ENCODE measurements at places on chromosomes 1 and 21. TPM values are rescaled to one million over a fixed set of nuclear protein-coding genes. Genes with fewer than 3 reads are reported as not detected.

GRCh38 chr21:37165586-37165985 lies 92.5 kb downstream of the TTC3 start:
- H3K27me3 ChIP-seq, result no peaks in the 10 kb centered on the region
- DNase-seq, result no peak
- peaks cover 3% of the 10 kb centered on the region for H3K4me1 ChIP-seq
- no peak overlapping the region for H3K4me3 ChIP-seq
- H3K27ac ChIP-seq, result no peak overlapping the region
- peaks cover 31% of the 10 kb centered on the region for H3K36me3 ChIP-seq

DNA sequence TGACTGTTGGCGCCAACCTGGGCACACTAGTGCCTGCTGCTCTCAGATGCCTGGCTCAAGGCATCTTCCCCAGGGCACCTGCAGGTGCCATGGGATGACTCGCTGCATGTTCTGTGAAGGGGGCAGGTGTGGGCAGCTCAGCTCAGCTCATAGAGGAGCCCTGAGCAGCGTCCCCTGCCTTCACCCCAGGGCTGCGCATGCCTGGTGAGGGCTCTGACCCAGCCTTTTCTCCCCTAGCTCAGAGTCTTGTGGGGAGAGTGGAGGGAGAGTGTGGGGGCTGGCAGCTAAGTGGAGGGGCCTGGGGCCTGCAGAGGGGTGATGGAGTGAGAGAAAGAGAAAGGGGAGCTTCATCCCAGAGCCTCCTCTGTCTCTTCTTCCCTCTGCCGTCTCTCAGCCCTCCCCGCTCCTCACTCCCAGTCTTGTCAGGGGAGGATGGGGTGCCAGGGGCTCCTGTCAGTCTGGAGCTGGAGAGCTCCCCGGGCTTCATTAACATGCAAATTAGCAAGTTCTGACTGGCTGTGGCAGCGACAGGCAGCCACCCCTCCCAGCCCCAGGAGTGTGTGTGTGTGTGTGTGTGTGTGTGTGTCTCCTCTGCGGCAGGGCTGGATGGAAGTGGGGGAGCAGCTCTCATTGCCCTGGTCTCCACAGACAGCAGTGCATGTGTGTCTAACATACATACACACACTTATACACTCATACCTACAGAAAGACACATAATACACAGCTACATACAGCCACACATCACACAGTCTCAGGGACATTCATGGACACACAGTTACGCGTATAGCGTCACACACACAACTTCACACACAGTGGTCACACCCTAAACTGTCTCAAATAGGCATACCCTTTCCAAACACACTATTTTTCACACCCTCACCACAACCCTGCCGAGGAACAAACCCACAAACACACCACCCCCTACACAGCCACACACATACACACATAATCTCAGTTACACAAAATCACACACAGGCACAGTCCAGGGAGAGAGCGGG lies 34.0 kb downstream of the FOXO6 start:
- H3K27ac ChIP-seq, result no peak overlapping the region
- no peak overlapping the region for H3K4me3 ChIP-seq
- H3K36me3 ChIP-seq, result no peaks in the 10 kb centered on the region

- H3K27ac ChIP-seq, result no peak overlapping the region
- peaks cover 5% of the 10 kb centered on the region for H3K27me3 ChIP-seq
- no peaks in the 10 kb centered on the region for H3K36me3 ChIP-seq
- H3K4me3 ChIP-seq, result no peak overlapping the region
Measured at GRCh38 chr1:11541956-11542355, 63.0 kb downstream of the DISP3 start.

DNA sequence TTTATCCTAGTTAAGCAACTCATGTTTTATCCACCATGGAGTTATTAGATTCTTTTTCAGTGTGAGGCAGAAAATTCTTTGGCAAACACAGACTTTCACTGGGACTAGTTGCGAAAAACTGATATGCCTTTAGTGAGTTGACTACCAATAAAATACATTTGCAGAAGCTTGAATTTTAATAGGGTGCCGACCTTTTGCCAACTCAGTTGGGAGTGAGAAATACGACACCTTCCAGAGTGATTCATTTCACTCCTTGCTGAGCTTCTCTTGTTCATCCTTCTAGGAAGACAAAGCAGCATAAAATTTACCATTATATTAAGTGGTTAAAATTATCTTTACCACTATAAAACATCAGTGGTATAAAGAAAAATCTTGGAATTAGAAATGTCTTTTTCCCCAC lies 1.2 kb upstream of the KRTAP23-1 start:
- H3K4me1 ChIP-seq, result no peaks in the 10 kb centered on the region
- H3K36me3 ChIP-seq, result no peaks in the 10 kb centered on the region
- no peak overlapping the region for H3K27ac ChIP-seq
- H3K4me3 ChIP-seq, result no peak overlapping the region
- no peaks in the 10 kb centered on the region for H3K27me3 ChIP-seq

DNA sequence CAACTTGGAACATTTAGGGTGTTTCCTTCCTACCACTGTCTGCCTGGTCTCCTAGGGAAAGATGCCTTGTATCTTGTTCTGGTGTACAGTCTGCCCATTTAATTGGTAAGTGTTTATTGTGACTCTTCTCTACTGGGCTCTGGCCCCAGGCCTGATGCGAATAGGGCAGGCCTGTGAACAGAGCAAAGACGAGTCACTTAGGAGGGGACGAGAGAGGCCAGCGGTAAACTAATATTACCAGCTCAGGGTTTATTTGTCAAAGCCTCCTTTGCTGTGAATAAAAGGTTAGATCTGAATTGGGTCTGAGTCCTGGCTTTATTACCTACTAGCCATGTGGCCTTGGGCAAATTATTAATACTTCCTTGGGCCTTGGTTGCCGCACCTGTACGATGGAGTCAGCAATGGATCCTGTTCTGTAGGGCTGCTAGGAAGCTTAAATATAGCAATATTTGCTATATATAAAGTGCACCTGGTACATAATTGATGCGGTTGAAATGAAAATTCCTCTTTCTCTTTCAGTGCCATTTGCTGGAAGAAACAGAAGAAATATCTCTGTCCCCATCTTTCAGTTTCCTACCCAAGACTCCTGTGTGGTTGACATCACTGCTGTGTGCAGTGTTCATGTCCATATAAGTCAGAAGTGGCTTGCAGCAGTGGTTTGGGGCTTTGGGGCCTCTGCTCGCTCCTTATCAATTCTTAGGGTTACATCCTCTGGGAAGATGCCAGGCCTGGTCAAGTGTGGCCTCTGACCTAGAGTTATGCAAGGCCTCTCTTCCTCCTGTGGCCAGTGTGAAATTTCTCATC lies 32.4 kb downstream of the MAPKAPK2 start:
- H3K4me3 ChIP-seq, result peak overlapping the region; percentile 26
- peaks cover 2% of the 10 kb centered on the region for H3K36me3 ChIP-seq
- no peaks in the 10 kb centered on the region for H3K27me3 ChIP-seq
- H3K27ac ChIP-seq, result peak overlapping the region; percentile 75
- peaks cover 69% of the 10 kb centered on the region for H3K4me1 ChIP-seq

GRCh38 chr1:16266411-16267118 lies 29.6 kb upstream of the CPLANE2 start:
- no peak overlapping the region for H3K4me3 ChIP-seq
- H3K4me1 ChIP-seq, result no peaks in the 10 kb centered on the region
- no peak overlapping the region for H3K27ac ChIP-seq
- no peaks in the 10 kb centered on the region for H3K27me3 ChIP-seq
- no peak for DNase-seq

DNA sequence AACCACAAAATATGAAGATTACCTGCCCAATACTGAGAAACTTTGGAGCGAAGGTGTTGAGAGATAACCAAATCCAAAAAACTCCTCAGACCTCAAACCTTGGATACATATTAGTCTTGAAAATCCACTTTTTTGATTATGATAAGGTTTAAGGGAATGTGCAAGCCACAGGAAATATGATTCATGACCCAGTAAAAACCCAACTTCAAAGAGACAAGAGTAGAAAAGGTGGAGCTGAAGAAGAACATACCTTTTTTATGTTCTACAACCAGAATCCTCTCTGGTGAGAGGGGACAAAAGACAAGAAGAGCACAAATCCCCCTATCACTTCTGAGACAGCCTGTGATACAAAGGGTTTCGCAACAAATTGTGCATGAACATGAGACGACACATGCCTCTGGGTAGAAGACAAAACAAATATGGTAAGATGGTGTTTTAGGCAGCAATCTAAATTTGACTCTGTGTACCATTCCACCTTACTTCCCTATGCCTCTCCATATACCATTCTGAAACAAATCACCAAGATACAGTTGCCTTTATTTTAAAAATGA lies 37.3 kb downstream of the COL24A1 start:
- no peak for DNase-seq
- H3K27ac ChIP-seq, result no peak overlapping the region
- no peak overlapping the region for H3K4me3 ChIP-seq
- peaks cover 7% of the 10 kb centered on the region for H3K4me1 ChIP-seq
- no peaks in the 10 kb centered on the region for H3K27me3 ChIP-seq

DNA sequence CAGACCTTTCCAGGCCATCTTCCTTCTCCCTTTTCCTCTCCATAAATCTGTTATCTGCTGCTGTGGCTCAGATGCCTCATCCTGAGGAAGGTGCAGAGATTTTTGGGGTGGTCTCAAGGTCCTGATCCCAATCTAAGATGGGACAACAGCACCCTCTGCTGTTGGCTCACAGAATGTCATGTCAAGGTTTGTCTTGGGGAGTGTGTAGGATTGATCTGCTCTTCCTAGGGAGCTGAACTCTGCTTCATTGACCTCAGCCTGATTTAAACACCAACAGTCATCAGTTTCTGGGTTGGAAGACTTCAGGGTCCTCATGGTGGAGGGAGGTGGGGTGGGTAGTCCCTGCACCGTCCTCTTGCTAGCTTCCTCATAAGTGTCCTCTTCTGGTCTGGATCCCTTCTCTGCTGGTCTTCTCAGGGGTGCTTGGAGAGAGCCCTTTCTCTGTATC lies 62.8 kb upstream of the LAX1 start:
- H3K4me3 ChIP-seq, result no peak overlapping the region
- H3K27ac ChIP-seq, result peak overlapping the region; percentile 63
- H3K27me3 ChIP-seq, result no peaks in the 10 kb centered on the region
- peaks cover 80% of the 10 kb centered on the region for H3K36me3 ChIP-seq

- peaks cover 7% of the 10 kb centered on the region for H3K27me3 ChIP-seq
- no peak overlapping the region for H3K4me3 ChIP-seq
- no peaks in the 10 kb centered on the region for H3K4me1 ChIP-seq
- DNase-seq, result no peak
- H3K36me3 ChIP-seq, result no peaks in the 10 kb centered on the region
Measured at GRCh38 chr1:18532390-18533170, 51.9 kb downstream of the KLHDC7A start.

DNA sequence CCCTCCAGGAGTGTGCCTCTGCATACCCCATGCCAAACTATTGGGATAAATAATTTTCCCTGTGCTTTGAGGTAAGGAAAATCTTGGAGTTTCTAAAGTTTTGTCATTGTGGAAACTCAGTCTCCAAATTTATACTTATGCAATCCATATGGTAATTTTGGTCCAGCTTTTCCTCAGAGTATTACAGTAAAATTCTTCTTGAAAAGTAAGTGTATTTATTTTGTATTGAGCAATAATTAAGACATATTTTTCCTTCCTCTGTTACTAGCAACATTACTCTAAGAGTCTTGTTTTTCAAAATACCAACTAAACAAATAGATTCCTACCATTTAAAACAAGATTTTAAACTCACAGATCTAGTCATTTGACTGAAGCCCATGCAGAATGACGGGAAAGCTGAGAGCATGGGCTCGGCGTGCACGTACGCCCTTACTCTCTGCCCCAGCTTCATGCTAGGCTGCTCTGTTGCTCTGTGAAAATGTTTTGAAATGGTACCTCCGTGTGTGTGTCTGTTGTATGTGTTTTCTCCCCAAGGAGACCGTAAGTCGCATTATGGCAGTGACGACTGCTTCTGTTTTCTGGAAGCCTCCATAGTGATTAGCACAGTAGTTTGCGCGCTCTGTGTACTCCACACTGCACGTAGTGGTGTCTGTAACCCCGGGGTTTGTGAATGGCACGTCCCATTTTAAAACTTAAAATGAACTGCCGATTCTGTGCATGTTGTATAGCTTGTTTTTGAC lies 165.3 kb downstream of the SDCCAG8 start:
- DNase-seq, result no peak
- peaks cover 6% of the 10 kb centered on the region for H3K36me3 ChIP-seq
- H3K4me1 ChIP-seq, result peaks cover 34% of the 10 kb centered on the region
- H3K27me3 ChIP-seq, result no peaks in the 10 kb centered on the region
- H3K4me3 ChIP-seq, result peak overlapping the region; percentile 50

- no peak overlapping the region for H3K4me3 ChIP-seq
- no peaks in the 10 kb centered on the region for H3K27me3 ChIP-seq
- no peak for DNase-seq
- peaks cover 60% of the 10 kb centered on the region for H3K36me3 ChIP-seq
- no peak overlapping the region for H3K27ac ChIP-seq
- H3K4me1 ChIP-seq, result no peaks in the 10 kb centered on the region
Measured at GRCh38 chr21:32322676-32323075, 24.0 kb downstream of the MRAP start.

GRCh38 chr21:17455451-17455850 lies 57.4 kb upstream of the CXADR start:
- no peak for DNase-seq
- no peaks in the 10 kb centered on the region for H3K36me3 ChIP-seq
- H3K4me1 ChIP-seq, result peaks cover 2% of the 10 kb centered on the region
- H3K27me3 ChIP-seq, result peaks cover 5% of the 10 kb centered on the region
- no peak overlapping the region for H3K4me3 ChIP-seq

DNA sequence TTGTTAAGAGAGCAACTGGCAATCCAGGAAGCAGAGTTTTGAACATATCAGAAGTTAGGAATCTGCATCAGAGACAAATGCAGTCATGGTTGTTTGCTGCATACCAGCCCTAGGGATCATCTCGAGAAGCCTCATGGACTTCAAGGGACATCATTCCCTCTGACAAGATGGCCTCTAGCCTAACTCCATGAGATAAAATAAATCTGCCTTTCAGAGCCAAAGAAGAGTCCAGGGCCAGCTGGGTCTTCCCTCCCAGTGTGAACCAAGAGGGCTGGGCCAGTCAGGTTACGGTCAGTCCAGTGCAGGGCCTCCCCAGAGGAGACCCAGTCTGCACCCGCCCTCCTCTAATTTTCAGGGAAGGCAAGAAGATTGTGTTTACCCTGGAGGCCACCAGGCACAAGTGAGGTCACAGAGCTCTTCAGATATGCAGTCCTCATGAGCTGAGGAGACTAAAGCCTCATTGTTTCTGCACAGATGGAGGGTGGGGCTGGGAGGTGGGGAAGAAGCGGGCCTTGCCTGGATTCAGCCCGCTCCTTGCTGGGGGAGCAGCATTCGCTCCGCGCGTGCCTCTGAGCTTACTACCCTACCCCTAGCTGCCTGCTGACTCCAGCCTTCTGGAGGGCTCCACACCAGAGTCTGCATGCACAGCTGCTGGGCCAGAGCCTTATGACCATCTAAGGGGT lies 52.8 kb downstream of the CAPN2 start:
- H3K4me3 ChIP-seq, result no peak overlapping the region
- H3K36me3 ChIP-seq, result peaks cover 70% of the 10 kb centered on the region
- H3K27ac ChIP-seq, result no peak overlapping the region
- no peaks in the 10 kb centered on the region for H3K4me1 ChIP-seq
- no peaks in the 10 kb centered on the region for H3K27me3 ChIP-seq

- DNase-seq, result peak; percentile 28
- H3K27ac ChIP-seq, result no peak overlapping the region
- H3K4me1 ChIP-seq, result no peaks in the 10 kb centered on the region
- no peaks in the 10 kb centered on the region for H3K27me3 ChIP-seq
- no peak overlapping the region for H3K4me3 ChIP-seq
Measured at GRCh38 chr1:215710036-215710898, 143.2 kb downstream of the KCTD3 start.

GRCh38 chr1:235920596-235921375 lies 54.1 kb upstream of the LYST start:
- no peak overlapping the region for H3K27ac ChIP-seq
- no peaks in the 10 kb centered on the region for H3K27me3 ChIP-seq
- no peaks in the 10 kb centered on the region for H3K36me3 ChIP-seq
- H3K4me3 ChIP-seq, result no peak overlapping the region
- peaks cover 32% of the 10 kb centered on the region for H3K4me1 ChIP-seq

Gene CXADR
- 0.26 TPM for total RNA-seq

Gene PAQR6
- 8.6 TPM for total RNA-seq
